Psoas muscle (tissue), 8 donors: ENCODE measurements at places on chromosomes 3 and 15. TPM values are rescaled to one million over a fixed set of nuclear protein-coding genes. Genes with fewer than 3 reads are reported as not detected.

GRCh38 chr3:135071483-135071882, 276.4 kb downstream of the EPHB1 start:
- no peak for DNase-seq

GRCh38 chr3:183210862-183211341, 42.2 kb upstream of the B3GNT5 start:
- DNase-seq = no peak

Gene FEZF2
- total RNA-seq = not detected

GRCh38 chr3:155202626-155203025, 90.9 kb downstream of the STRIT1 start:
- DNase-seq = no peak

Gene SLC9C1
- total RNA-seq = 0.10 TPM

Gene ROBO2
- total RNA-seq = 0.39 TPM

DNA sequence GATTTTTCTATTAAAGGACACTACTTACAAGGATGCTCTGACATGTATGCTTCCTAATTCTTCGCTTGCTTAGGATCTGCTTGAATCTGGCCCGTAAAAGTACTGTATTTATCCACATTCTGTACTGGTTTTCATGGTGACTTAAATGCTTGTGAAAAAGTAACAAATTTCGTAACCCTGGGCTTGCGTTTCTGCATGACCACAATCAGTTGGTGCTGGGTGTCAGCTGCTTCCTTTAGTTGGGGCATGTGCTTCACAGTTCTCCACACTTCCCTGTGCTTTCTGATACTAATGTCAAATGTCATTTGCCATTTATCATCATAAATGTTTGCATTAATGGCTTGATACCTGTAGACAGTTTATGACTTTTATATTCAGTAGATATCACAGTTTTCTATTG, 218.4 kb upstream of the MLF1 start:
- no peak for DNase-seq

DNA sequence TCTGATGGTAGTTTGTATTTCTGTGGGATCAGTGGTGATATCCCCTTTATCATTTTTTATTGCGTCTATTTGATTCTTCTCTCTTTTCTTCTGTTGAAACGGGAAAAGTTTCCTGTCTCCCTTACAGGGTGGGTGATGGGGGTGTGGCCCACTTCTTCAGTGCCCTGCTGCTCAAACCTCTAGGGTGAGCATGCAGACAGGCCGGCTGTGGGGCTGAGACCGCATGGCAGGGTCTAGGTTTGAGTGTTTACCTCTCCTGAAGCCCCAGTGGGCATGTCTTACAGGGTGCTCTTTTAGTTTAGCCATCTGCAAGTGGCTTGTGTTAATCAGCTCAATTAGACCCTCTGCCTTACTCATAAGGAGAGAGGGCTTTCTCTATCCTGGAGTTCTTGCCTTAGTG, 450.0 kb upstream of the EPHA3 start:
- no peak for DNase-seq

Gene BCL2A1
- total RNA-seq = not detected

Gene ZCWPW2
- total RNA-seq = 2.7 TPM

GRCh38 chr3:14927308-14927707, 20.1 kb upstream of the NR2C2 start:
- DNase-seq = no peak

- DNase-seq = peak; percentile 94
Measured at GRCh38 chr3:25448750-25449692, 21.0 kb downstream of the RARB start.

DNA sequence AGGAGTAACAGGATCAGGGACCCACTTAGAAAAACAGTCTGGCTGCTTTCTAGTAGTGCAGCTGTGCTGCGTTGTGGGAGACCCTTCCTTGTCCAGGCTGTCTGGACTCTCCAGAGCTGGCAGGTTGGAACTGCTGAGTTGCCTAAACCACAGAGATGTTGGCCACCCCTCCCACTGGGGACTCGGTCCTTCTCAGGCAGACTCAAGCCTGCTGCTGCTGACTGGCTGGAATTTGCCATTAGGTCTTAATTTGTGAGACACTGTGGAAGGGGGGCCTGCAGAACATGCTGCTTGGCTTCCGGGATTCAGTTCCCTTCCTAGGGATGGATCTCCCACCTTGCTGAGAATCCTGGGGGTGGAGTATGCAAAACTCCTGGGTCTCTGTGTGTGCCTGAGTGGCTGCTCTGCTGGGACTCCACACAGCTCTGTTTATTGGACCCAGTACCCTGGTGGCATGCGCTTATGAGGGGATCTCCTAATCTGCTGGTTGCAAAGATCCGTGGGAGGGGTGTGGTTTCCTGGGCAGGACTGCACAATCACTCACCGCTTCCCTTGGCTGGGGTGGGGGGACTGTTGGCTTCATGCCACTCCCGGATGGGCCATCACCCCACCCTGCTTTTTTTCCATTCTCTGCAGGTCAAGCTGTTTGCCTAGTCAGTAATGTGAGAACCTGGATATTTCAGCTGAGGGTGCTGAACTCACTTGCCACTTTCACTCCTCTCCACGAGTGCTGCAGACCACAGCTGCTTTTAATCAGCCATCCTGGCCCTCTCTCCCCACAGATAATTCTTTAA, 150.5 kb downstream of the CFAP20DC start:
- DNase-seq = peak; percentile 27

DNA sequence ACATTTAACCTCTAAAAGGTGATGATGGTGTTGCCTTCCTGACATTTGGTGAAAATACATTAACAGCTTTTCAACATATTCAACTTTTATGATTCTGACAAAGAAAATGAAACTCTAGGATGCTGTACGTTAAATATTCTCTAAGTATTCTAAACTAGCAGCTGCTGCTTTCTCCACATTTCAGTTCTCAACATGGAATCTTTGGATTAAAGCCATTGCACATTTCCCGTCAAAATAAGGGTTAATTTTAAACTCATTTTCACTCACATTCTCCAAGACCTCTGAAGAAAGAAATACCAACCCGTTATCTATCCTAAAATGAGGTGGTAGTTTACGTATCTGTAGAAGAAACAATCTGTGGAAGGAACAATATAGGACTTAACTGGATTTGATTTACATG, 655.7 kb upstream of the ARPP21 start:
- no peak for DNase-seq

Gene C3orf80
- 0.26 TPM for total RNA-seq

- DNase-seq = no peak
Measured at GRCh38 chr15:59473226-59473625, 35.2 kb downstream of the FAM81A start.

DNA sequence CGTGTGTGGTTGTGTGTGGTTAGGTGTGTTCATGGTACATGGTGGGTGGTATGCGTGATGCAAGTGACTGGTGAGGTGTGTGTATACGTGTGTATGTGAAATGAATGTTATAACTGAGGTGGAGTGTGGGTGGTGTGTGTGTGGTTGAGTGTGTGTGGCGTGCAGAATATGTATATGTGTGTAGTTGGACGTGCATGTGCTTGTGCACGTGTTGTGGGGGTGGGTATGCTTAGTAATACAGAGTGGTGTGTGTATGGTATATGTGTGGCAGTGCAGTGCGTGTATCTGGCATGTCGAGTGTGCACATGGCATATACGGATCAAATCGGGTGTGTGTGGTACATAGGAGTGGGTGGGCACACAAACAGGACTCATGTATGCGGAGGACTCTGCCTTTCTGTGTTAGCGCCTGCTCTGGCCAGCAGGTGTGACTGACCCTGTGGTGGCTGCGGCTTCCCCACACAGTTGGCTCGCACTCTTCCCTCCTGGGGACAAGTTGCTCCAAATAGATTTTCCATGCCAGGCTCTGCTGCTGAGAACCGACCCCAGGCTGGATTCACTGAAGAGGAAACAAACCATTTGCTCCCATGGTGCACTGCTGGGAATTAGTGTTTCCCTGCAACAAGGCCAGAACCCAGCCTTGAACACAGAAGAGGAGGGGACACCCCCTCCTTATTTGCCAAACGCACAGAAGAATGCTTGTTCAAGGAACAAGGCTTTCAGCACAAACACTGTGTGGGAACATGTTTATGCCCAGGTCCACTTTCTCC, 1.2 kb upstream of the C3orf70 start:
- no peak for DNase-seq

GRCh38 chr3:155377847-155378246, 84.4 kb upstream of the STRIT1 start:
- DNase-seq = no peak
